ENCODE measurements at places on chromosomes 2 and 18. TPM values are rescaled to one million over a fixed set of nuclear protein-coding genes. Genes with fewer than 3 reads are reported as not detected.

DNA sequence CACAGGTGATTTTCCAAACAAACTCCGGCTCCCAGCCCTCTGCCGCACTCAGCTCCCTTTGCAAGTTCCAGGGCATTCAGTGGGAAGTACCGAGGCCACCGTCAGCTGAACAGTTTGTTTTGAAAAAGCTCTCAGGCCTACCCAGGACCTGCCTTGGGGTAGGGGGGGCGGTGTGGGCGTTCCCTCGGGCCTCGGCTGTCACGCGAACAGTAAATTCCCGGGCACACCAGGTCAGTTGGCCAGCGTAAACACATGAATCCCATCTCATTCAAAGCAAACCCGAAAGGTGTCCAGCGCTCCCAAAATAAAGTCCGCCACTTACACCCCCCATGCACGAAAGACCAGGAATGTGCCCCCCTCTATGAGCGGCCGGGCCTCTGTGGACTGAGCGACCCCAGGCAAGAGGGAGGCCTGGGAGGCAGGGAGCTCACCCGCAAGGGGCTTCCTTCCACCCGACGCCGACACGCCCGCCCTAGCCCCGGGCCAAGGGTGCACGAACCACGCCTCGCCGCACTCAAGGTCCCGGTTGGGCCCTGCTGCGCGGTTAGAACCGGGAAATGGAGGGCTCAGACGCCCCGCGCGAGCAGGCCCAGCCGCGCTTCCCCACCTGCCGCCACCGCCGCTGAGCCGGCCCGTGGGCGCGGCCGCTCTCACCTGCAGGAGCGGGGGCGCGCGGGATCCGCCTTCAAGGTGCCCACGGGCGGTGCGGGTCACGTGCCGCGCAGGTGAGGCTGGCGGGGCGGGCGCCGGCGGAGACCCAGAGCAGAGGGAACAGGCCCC, at the start of gene WDSUB1:
TSS of gene WDSUB1 (minus strand) at position 775 of the 780 bp plus-strand sequence. CDS start 3,634 bp downstream, outside the sequence.
- peak; percentile 77 for DNase-seq

- no peak for DNase-seq
Measured at GRCh38 chr2:207434899-207435465, 94.8 kb upstream of the CREB1 start.

DNA sequence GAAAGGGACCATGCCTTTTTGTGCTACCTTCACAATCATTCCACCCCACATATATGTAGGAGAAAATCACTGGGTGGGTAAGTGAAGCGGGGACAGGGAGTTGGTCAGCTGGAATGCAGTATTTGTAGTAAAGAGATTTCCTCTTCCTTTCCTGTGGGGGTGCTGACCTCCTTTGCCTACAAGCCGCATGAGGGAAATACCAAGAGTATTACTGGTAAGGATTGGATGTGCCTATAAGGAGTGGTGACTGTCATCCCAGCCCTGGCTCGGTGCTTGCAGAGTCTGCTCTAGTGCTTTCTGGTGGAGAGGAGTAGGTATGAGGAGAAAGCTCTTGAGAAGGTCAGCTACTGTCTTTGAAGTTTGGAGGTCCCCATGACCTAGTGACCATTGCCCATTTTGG, 324.6 kb downstream of the HRH4 start:
- DNase-seq: no peak

DNA sequence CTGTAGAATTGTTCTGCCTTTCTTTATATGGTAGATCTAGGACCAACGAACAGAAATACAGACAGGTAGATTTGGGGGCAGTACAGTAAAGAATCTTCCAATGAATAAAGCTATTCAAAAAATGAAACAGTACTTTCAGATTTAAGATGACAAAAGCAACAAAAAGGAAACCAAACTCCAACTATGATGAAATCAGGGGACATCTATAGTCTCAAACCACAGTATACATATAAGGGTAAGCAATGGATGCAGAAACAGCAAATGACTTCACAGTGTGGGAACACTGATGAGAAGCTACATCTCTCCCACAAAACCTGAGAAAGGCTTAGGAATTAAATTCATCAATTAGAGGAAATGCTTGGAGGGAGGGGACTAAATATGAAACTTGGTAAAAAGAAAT, 202.5 kb downstream of the CTNNA2 start:
- no peak for DNase-seq

DNA sequence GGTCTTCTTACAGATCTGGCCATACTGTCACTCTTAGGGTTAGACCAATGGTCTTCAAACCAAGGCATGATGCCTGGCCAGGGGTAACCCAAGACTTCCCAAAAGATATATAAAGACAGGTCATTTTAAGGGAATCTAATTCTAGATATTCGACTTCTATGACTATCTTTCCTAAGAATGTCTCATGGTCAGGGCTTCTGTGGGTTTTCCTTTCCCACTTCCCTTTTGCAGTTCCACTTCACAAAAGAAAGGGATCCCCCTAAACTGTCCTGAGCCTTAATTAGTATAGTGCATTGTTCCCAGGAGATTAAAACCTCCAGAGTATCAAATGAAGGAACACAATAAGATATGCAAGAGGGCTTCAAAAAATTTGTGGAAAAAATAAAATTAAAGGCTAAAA, 223.6 kb upstream of the SIX2 start:
- DNase-seq: no peak

FAM124B gene
- total RNA-seq: 1.9 TPM

DHRS9 gene
- total RNA-seq: 1.1 TPM

DNA sequence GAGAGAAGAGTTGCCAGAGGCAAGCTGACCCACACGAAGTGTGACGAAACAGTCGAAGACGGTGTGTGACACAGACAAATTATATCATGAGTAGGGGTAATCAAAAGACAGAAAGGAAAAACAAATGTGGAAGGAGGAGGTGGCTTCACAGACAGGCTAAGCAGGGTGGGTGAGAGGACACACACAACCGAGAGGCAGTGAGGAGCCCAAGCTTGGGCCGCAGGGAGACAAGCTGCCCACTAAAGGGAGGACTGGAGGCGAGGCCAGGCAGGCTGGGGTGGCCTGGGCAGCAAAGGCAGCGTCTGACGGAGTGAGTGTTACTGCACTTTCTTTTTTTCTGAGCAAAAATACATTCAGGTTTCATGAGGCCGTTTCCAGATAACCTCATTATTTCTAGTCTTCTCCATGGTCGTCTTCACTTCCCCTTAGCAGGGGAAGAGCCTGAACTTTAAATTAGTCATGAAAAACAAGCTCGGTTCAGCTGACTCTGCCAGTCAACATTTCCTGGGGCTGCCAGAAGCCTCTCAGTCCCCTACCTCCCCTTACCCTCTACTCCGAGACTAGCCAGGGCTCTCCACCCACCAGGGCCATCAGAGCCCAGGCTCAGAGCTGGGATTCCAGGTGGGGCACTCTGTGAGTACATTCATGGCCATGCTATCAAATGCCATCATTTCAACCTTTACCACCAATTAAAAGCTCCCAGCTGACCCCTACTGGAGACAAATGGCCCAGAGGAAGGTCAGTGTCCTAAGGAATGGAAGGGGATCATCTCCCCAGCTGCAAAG, 13.8 kb upstream of the ZFP36L2 start:
- DNase-seq: no peak

- no peak for DNase-seq
Measured at GRCh38 chr2:44325897-44326296, 35.4 kb downstream of the PREPL start.

GRCh38 chr18:2987876-2988790, 24.8 kb downstream of the LPIN2 start:
- no peak for DNase-seq
